ENCODE measurements at places on chromosomes 1 and 21. TPM values are rescaled to one million over a fixed set of nuclear protein-coding genes. Genes with fewer than 3 reads are reported as not detected.
A peak's percentile ranks its signal among the peaks of the same experiment; 100 is the strongest.

DNA sequence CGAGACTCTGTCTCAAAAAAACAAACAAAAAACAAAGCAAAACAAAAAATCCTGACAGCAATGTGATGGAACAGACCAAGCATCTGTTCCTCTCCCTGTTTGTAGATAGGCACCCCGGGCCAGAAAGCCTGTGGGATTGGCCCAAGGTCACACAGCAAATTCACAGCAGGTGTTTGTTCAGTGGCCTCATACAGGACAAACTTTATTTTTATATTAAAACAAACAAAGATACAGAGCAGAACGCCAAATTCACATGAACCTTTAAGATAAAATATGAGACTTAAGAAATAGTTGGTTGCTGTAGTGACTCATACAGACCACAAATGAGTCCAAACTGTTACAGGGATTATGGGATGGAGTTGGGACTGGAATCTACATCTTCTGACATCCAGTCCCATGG lies 2.3 kb upstream of the CELA2A start:
- no peak for DNase-seq

DNA sequence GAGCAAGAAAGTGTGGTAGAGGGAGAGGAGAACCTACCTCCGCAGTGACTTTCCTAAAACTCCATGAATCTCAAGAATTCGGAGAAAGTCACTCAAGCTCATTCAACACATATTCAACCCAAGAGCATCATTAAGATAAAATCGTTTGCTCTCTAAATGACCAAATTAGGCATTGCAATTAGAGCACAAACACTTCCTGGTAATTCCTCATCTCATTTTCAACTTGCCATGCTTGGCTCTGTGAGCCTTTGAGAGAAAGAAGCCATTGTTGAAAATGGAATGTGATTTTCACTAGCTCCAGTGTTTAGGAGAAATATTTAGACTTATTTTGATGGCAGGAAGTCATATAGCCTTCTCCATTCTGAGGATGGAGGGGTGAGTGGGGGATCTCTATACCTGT lies 52.5 kb downstream of the KAZN start:
- DNase-seq: no peak

DNA sequence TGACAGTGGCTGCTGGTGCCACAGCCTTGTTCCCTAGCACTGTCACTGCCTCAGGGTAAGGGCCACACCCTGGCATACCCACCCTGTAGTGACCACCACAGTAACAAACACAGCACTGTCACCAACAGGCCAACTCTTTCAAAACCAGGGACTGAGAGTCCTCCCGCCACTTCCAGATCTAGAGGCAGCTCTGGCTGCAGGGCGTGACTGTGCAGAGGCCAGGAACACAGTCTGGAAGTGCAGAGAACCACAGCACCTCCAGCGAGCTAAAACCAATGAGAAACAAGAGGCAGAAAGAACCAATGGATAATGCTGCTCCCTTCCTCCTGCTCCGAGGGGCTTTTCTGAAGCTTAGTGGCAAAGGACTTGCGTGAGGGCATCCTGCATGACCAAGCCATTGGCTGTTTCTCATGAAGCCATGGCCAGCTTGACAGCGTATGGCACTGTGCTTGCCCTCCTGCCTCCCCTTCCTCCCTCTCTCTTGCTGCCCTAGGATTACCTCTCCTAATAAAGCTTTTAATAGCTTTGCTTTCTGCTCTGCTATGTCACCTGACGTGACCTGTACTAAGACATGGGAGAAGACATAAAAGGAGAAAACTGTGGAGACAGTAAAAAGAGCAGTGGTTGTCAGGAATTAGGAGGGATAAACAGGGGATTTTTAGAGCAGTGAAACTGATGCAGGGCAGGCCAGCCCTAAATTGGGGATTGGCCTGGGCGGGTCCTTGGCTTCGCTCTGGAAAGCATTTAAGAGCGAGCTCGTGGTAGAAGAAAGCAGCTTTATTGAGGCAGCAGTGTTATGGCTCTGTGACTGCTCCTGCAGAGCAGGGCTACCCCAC lies 7.2 kb downstream of the PARP1 start:
- DNase-seq: no peak

GRCh38 chr1:42927274-42927841 lies 31.3 kb downstream of the SLC2A1 start:
- DNase-seq: no peak

DNA sequence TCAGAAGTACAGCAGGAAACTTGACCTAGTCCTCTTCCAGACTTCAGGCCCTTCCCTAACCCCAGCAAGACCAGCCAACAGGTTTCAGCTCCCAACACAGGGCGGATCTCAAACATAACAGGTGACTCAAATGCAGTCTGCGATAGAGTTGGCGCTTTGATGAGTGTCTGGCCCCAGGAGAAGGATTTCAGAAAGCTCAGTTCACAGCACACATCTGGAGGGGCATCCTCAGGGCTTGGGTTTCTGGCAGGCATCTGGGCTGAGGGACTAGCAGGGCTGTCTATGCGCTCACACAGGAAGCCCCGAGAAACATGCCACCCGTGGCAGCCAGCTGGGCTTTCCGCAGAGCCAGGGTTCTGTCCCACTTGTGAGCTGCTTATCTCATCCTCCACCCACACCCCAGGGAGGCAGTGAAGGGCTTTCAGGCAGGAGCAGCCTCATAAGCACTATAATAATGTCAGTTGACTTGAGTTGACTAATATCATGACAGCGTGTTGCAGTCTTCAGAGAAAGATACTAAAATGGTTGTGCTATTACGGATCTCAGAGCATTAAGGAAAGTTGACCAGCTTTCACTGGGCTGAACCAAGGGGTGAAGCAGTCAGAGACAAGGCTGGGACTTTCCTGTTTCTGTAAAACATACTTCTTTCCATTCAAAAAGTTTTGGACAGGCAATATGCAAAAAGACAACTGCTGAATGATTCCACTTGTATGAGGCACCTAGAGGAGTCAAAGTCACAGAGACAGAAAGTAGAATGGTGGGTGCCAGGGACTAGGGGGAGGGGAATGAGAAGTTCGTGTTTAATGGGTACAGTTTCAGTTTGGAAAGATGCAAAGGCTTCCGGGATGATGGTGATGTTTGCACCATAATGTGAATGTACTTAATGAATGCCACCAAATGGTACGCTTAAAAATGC lies 233.0 kb upstream of the IRF2BP2 start:
- peak; percentile 67 for DNase-seq

GRCh38 chr1:154433161-154433764 lies 28.1 kb downstream of the IL6R start:
- no peak for DNase-seq

DNA sequence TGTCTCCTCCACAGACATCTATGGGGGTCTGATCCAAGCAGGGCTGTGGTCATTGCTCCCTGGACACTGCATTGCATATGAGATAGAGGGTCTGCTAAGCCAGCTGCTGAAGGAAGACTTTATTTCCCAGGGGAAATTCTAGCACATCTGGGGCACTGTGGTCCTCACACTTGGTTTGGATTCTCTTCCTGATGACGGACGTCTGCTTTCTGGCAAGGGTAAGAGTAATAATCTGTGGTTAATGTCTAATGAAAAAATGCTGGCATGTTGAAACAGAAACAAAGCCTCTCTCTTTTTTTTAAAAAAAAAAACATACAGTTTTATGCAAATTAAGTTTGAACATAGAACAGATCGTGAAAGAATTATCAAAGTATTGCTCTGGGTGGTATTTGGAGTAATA lies 553.9 kb downstream of the DPYD start:
- no peak for DNase-seq

DNA sequence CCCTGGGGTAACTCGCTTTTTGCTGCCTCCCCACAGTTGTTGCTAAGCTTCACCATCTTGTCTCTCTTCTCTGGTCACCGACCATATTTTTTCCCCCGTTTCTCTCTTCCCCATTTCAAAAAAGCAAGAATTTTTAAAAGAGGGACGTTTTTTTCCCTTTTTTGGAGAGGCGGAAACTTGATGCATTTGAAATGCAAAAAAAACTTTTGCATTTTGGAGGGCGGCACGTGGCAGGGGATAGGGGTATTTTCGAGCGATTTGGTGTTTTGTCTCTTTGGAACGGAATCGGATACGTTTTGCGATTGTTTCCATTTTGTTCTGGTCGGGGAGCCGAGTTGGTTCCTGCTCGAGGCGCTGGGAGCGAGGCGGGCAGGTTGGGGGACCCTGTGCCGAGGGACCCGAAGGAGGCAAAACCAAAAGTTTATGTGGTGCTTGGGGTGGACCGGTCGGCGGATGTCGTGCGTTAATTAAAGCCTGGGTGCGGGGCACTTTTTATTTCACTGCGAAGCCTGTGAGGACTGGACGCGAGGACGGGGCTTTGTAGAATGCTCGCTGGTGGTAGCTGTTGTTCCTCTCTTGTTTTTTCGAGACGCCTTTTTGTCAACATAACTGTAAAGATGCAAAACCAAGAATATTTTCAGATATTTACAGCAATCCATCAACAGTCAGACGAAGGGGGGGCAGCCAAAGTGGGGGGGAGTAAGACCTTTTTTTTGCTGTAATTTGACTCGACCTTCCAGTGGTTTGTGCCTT lies 884 bp downstream of the H3-3A start:
- DNase-seq: peak; percentile 35

- no peak for DNase-seq
Measured at GRCh38 chr1:214537219-214537618, 14.2 kb downstream of the PTPN14 start.

DNA sequence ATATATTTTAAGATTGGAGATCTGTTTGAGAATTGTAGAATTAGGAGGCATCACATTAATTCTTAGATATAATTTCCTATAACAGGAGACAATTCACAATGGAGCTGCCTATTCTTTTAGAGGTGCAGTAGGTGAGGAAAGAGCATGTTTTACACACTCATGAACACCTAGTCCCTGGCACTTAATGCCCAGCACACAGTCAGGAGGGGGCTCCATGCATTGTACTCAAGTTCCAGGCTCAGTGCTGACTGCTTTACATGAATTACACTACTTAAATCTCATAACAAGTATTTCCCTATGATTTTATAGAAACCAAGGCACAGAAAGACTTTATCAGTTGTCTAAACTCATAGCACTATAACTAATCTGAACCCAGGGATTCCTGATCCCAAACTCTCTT lies 360 bp upstream of the GBP3 start:
- no peak for DNase-seq

DNA sequence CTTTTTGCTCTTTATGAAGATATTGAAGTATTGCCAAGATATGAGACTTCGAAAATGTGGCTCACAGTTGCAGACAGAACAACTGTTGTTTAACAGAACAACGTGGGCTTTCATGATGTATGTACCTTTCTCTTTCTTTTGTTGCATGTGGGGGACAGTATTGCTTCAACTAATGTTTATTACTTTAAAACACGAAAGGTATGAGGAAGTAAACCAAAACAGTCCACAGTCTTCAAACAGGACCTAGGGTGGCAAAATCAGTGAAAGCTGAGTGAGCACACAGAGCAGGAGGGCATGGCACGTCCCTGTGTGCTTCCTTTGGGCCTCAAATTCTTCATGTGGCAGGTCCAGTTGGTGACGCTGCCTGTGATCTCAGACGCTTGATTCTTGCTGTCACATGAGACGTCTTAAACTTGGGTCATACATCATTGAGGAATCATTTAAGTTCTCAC lies 7.8 kb upstream of the CHAF1B start:
- no peak for DNase-seq

DNA sequence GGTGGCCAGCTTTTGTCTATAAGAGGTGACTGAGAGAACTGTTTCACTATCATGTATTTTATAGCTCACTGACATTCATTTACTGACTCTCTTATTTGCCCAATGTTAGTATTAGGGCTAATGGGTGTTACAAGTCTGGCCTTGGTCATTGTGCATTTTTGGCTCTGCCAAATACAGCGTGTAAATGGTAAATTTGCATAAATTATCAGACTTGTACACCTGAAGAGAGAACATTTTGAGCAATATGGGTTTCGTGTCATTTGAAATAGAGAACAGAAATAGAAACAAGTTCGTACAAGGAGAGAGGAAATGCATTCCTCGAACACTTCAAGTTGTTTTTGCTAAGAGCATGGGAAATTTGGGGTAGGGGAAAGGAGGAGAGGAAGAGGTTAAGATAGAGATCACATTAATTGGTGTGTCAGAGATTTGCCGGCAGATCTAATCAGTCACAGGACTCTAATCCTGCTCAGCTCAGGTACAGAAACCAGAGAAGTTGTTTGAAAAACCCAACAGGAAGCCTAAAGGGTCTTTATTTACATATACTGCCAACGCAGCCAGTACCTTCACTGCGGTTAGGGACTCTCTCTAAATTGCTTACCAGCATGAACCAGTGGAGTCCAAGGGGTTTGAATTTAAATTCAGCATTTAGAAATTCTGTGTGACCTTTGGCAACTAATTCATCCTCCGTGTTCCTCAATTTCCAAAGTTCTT lies 261.5 kb downstream of the GPATCH2 start:
- no peak for DNase-seq

Gene ABCG1
- 10.2 TPM for total RNA-seq

Gene FCRL6
- total RNA-seq: not detected

Measured in activated T-helper 1 cell treated with anti-CD3 and anti-CD28 coated beads, Interleukin-12 subunit alpha, Interleukin-12 subunit beta, Interleukin-2, Interleukin-4 antibody, amounts not matched to agents 30 ng/mL and 10 ng/mL and 1 ng/mL, durations not matched to agents 14 hours and 24 hours and 36 hours (primary cell).